ENCODE measurements at places on chromosomes 12 and 14.

GRCh38 chr12:79933532-79934264 lies 1.2 kb downstream of the PPP1R12A start:
- no peaks in the 10 kb centered on the region for H3K36me3 ChIP-seq
- DNase-seq, result no peak
- H3K4me1 ChIP-seq, result peaks cover 31% of the 10 kb centered on the region
- no peaks in the 10 kb centered on the region for H3K27me3 ChIP-seq

- H3K27ac ChIP-seq, result no peak overlapping the region
- no peaks in the 10 kb centered on the region for H3K27me3 ChIP-seq
Observed at GRCh38 chr14:65496178-65496993, 83.9 kb downstream of the FUT8 start.

DNA sequence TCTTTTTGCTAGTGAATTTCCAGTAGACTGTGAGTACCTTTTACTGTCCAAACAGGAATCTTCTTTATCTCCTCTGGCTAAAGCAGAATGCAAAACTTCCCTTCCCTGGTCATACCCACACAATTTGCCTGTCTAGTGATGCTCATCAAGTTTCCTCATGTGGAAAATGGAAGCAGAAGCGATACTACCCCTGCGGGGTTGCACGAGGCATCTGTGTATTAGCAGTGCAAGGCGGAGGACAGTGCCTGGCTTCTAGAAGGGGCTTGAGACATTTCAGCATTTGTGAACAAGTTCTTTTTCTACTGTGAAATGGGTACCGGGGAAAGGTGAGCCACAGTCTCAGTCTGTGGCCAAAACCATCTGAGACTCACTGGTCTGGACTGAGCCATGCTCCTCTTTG lies 340.9 kb downstream of the AACS start:
- H3K4me1 ChIP-seq, result no peaks in the 10 kb centered on the region
- DNase-seq, result no peak
- H3K4me3 ChIP-seq, result no peak overlapping the region
- no peaks in the 10 kb centered on the region for H3K36me3 ChIP-seq

DNA sequence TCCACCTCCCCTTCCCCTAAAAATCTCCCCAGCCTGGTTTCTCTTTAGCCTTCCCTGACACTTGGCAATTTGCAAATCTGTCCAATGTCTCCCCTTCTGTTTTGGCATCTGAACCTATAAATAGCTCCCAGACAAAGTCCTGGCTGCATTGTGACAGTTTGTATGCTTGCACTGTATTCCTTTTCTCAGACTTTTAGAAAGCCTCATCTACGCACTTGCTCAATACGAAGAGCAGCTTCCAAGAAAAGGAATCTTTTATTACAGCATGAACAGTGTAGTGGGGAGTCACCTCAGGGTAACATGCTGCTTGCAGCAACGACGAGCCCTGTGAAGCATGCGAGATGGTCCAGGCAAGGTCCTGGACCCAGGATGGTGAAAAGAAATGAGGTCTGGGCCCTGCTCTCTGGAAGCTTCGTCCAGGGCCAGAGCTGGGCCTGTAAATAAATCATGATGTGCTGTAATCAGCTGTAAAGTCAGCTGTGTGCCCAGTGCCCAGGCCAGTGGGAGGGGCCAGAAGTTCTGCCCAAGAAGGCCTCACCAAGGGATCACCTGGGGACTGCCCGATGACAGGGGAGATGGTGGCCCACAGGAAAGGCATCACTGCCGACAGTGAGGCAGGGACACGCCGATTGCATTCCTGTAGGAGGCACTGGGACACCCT lies 88.3 kb downstream of the RIN3 start:
- no peaks in the 10 kb centered on the region for H3K27me3 ChIP-seq
- peak overlapping the region; percentile 88 for H3K27ac ChIP-seq
- no peak overlapping the region for H3K4me3 ChIP-seq

- no peak overlapping the region for H3K4me3 ChIP-seq
- DNase-seq, result no peak
- no peaks in the 10 kb centered on the region for H3K4me1 ChIP-seq
- no peak overlapping the region for H3K27ac ChIP-seq
- no peaks in the 10 kb centered on the region for H3K27me3 ChIP-seq
Observed at GRCh38 chr12:2756756-2757155, 38.0 kb upstream of the FKBP4 start.

GRCh38 chr12:103560604-103561101 lies 26.4 kb upstream of the STAB2 start:
- no peak for DNase-seq
- H3K27me3 ChIP-seq, result no peaks in the 10 kb centered on the region
- H3K36me3 ChIP-seq, result no peaks in the 10 kb centered on the region

- H3K27me3 ChIP-seq, result no peaks in the 10 kb centered on the region
- no peak overlapping the region for H3K4me3 ChIP-seq
- no peaks in the 10 kb centered on the region for H3K36me3 ChIP-seq
- H3K4me1 ChIP-seq, result peaks cover 8% of the 10 kb centered on the region
- H3K27ac ChIP-seq, result no peak overlapping the region
Observed at GRCh38 chr14:72567226-72567625, 326.7 kb downstream of the DPF3 start.

GRCh38 chr12:34406228-34406995 lies 384.1 kb downstream of the ALG10 start:
- no peaks in the 10 kb centered on the region for H3K4me1 ChIP-seq
- no peak overlapping the region for H3K4me3 ChIP-seq
- DNase-seq, result peak; percentile 1
- no peak overlapping the region for H3K27ac ChIP-seq
- no peaks in the 10 kb centered on the region for H3K36me3 ChIP-seq
- H3K27me3 ChIP-seq, result no peaks in the 10 kb centered on the region

- DNase-seq, result peak; percentile 43
- no peaks in the 10 kb centered on the region for H3K36me3 ChIP-seq
- no peaks in the 10 kb centered on the region for H3K27me3 ChIP-seq
- peaks cover 3% of the 10 kb centered on the region for H3K4me1 ChIP-seq
- H3K27ac ChIP-seq, result peak overlapping the region; percentile 89
Observed at GRCh38 chr12:54561164-54561563, 11.8 kb downstream of the PDE1B start.

DNA sequence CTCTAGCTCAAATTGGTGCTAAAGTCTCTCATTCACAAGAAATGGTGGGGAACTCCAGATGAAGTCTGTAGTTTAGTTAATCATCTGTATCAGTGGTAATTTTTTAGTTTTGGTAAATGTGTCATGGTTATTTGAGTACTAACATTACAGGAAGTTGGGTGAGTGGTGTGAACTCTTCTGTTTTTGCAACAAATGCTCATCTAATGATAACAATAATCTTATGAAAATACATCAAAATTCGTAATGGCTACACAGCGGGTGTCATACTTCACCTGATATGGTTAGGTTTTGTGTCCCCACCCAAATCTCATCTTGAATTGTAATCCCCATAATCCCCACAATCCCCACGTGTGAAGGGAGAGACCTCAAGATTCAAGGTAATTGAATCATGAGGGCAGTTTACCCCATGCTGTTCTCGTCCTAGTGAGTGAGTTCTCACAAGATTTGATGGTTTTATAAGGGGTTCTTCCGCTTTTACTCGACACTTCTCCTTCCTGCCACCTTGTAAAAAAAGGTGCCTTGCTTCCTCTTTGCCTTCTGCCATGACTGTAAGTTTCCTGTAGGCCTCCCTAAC lies 209.3 kb upstream of the FOXN3 start:
- H3K27ac ChIP-seq, result no peak overlapping the region
- H3K27me3 ChIP-seq, result no peaks in the 10 kb centered on the region
- H3K4me3 ChIP-seq, result no peak overlapping the region
- no peaks in the 10 kb centered on the region for H3K4me1 ChIP-seq

GRCh38 chr12:130737731-130738130 lies 21.6 kb upstream of the RIMBP2 start:
- no peaks in the 10 kb centered on the region for H3K36me3 ChIP-seq
- H3K27me3 ChIP-seq, result no peaks in the 10 kb centered on the region
- DNase-seq, result no peak
- H3K27ac ChIP-seq, result no peak overlapping the region
- no peaks in the 10 kb centered on the region for H3K4me1 ChIP-seq
- H3K4me3 ChIP-seq, result no peak overlapping the region

GRCh38 chr14:94344389-94344788 lies 21.3 kb upstream of the SERPINA6 start:
- H3K36me3 ChIP-seq, result no peaks in the 10 kb centered on the region
- no peak overlapping the region for H3K27ac ChIP-seq

DNA sequence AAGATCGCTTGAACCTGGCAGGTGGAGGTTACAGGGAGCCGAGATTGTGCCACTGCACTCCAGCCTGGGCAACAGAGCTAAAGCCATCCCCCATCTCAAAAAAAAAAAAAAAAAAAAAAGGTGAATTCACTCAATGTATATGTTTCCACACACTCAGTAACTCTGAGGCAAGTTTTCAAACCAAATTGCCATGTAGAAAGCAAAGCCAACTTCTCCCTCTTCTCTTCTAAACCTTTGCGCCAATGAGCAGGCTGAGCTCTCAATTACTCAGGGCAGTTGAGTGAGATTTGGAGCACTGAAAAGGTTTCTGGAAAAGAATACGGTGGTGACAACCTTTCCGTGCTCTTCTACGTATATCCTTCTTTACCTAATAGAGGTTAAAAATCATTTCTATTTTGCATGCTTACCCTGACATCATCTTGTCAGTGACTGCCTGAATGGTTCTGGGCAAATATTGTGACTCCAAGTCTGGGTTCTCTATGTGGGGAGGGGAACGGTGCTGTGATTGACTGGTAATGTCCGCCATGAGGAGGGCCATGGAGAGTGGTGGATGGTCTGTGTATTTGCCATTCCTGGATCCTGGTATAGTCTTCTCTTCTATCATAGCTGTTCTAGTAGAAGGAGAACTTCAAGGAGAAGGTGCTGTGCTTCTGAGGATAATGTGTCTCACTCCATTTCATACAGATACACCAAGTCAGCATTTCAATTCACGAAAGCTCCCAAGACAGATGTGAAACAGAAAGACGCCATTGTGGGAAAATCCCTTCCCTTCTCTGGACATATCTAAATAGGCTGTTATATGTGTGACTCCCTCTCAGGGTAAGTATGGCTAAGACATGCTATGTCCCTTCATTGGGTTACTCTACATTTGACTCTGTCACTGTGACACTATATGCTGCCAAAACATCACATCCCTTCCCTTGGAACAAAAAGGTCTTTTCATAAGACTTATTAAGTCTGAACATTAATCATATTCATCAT lies 46.2 kb upstream of the MED13L start:
- peaks cover 28% of the 10 kb centered on the region for H3K4me1 ChIP-seq
- H3K27me3 ChIP-seq, result no peaks in the 10 kb centered on the region

DNA sequence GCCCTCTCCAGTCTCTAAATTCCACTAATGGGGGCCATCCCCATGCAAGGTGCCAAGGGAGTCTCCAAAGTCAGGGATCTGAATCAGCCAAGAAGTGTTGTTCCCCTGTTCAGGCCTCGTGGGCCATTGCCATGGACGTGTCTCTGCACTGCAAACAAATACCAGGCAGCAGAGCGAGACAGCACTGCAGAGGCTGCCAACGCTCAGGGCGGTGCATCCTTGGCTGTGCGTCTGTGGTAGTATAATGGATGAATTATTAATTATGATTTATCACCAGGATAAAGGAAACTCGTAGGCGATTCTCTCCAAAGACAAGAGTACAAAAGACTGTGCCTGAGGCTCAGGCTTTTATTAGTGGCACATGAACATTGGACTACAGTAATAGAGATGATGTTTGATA lies 122.3 kb upstream of the NTF3 start:
- no peaks in the 10 kb centered on the region for H3K4me1 ChIP-seq
- H3K27ac ChIP-seq, result no peak overlapping the region
- no peak overlapping the region for H3K4me3 ChIP-seq
- H3K36me3 ChIP-seq, result no peaks in the 10 kb centered on the region
- H3K27me3 ChIP-seq, result no peaks in the 10 kb centered on the region
- no peak for DNase-seq

DNA sequence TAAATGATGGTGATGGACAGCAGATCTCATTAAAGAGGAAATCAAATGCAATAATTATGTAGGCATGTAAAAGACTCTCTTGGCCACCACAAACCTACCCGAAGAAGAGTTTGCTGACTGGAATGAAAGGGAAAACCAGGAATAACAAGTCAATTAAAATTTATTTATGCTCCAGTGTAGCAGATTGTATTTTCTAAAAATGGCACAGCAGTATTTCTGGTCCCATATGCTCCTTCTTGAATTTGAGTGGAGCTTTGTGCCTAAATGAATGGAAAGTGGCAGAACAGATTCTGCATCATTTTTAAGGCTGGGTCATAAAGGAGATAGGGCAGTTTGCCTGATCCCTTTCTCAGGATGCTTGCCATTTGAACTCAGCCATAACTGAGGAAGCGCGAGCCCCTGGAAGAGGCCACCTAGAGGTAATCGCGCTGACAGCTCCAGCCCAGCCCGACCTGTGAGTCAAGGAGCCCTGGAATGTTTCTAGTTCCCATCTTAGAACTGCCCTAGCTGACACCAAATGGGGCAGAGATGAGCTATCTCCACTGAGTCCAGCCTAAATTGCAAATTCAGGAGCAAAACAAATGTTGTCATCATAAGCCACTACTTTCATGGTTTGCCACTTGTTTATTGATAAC lies 229.2 kb upstream of the TMTC1 start:
- H3K4me1 ChIP-seq, result peaks cover 31% of the 10 kb centered on the region
- no peak overlapping the region for H3K27ac ChIP-seq

DNA sequence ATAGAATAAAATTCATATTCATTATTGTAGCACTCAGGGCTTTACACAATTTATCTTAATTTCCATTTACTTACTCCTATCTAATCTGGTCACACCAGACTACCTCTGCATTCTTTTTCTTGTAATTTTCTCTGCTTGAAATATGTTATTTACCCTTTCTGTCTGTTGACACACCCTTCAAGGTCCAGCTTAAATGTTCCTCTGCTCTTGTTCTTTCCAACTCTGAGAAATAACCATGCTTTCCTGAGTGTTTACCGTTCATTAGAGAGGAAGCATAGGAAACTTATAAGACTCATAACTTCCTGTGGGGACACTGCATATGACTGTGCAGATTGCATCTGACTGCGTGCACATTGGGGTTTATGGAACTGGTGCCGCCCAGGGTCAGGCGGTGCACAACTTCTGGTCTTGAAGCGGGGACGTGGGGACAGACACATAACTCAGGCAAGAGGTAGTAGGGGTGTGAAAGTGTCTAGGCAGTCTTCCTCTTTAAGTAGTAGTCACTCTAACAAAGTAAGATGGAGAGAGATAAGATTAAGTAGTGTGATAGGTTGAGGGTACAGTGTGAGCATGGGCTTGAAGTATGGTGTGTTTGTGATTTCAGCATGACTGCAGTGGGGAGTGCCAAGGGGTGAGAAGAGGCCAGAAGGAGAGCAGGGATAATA lies 42.6 kb upstream of the FOXJ2 start:
- H3K4me1 ChIP-seq, result no peaks in the 10 kb centered on the region
- no peaks in the 10 kb centered on the region for H3K36me3 ChIP-seq
- DNase-seq, result peak; percentile 25

GRCh38 chr14:63273717-63274655 lies 44.7 kb downstream of the GPHB5 start:
- H3K4me1 ChIP-seq, result no peaks in the 10 kb centered on the region
- H3K36me3 ChIP-seq, result no peaks in the 10 kb centered on the region
- no peak overlapping the region for H3K27ac ChIP-seq
- DNase-seq, result no peak
- no peaks in the 10 kb centered on the region for H3K27me3 ChIP-seq
- H3K4me3 ChIP-seq, result no peak overlapping the region
